ENCODE measurements at places on chromosomes 7 and 10. TPM values are rescaled to one million over a fixed set of nuclear protein-coding genes. Genes with fewer than 3 reads are reported as not detected.

Gene MARVELD1
- 21.2 TPM for total RNA-seq

Gene BEND7
- 13.9 TPM for total RNA-seq

Gene LYZL1
- total RNA-seq: not detected

Gene FRG2B
- total RNA-seq: not detected
